ENCODE measurements at places on chromosomes 4 and X. TPM values are rescaled to one million over a fixed set of nuclear protein-coding genes. Genes with fewer than 3 reads are reported as not detected.

DNA sequence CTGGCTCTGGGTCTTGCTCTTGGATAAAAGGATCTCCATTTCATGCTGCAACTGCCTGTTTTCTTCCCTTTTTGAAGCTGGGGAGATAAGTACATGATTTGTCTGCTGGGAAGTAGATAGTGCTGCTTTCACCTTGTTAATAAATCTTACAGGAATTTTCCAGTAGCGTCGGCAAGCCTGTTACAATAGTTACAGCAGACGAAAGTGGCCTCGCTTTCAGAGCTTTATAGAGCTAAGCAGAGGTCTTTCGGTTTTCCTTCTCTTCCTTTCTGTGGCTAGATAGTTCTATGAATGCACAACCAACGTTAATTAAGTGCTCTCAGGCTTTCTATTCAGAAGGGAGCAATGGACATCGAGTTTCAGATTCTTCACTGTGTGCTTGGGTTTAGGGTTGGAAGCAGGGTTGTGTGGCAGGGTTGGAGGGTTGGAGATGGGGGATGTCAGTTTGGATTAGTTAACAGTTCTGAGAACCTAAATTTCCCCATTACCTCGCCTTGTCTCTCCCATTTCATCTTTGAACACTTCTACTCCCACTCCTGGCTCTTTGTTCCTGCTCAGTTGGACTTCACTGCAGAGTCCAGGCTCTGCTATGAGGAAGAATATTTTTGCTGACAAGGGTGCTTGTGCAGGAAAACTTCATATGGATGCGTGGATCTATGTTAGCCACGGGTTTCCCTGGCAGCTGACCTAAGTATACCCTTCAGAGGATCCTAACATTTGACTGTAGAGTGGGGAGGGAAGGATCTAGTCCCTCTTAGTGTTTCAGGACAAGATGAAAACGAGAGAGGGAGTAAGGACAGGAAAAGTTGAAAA lies 237.9 kb downstream of the ARHGAP10 start:
- no peak for DNase-seq

Gene ATP2B3
- 0.23 TPM for polyA plus RNA-seq

- DNase-seq: no peak
Observed at GRCh38 chr4:139754938-139755337, 89.3 kb downstream of the MGST2 start.

DNA sequence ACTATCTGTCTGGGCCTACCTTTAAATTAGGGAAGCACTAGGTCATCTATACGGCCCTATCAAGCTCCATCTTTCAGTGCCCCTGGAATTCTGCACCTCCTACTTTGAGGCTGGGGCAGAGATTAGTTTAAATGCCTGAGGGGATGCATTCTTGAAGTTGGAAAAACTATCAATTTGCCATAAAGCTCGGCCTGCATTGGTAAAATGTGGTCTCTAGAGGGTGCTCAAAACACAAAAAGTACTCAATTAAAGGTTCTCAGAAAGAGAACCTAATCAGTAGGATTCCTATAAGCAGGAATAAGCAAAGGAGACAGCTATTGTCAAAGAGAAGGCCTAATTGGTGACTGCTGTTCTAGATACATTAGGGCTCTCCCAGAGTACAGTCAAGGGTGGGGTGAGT lies 111.7 kb downstream of the AMER1 start:
- DNase-seq: peak; percentile 0

DNA sequence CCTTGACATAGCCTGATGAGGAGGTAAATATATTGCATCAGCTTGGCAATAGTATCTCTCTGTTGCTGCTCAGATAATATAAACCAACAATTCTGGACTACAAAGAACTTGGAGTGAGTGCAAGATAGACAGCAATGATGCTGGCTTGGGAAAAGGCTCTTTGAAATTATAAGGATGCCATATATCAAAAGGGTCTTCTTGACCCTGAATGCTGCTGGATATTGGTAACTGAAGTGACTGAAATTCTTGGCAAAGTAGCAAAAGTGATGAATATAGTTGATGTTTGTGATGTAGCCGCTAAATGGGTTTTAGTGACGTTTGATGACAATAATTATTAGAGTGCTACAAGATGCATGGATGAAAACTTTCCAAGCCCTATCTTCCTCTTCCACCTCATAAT lies 1391.6 kb downstream of the ADGRL3 start:
- no peak for DNase-seq

DNA sequence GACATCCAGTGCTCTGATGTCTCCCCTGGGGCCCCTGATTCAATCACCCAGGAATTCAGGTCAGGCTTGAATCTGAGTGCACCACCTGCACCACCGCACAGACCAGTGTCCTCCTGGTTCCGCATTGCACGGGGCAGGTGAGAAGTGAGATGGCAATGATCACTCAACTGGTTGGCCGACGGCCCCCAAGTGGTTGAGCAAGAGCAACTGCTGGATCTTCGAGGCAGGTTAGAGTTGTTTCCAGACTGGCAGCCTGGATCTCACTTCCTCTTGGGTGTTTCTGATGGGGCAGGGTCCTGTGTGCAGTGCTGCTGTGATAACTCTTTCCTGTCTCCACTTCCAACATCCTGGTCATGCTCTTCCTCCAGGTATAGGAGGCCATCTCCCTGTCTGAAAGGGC lies 50.4 kb downstream of the C4orf50 start:
- DNase-seq: no peak

All from right renal pelvis (tissue), 4 donors.